ENCODE measurements at places on chromosomes 1 and 21.
A peak's percentile ranks its signal among the peaks of the same experiment; 100 is the strongest.

- DNase-seq: no peak
Observed at GRCh38 chr1:7036386-7036785, 251.1 kb downstream of the CAMTA1 start.

- DNase-seq: no peak
Observed at GRCh38 chr1:18536915-18537314, 56.2 kb downstream of the KLHDC7A start.

- no peak for DNase-seq
Observed at GRCh38 chr1:183880531-183881243, 75.8 kb downstream of the RGL1 start.

DNA sequence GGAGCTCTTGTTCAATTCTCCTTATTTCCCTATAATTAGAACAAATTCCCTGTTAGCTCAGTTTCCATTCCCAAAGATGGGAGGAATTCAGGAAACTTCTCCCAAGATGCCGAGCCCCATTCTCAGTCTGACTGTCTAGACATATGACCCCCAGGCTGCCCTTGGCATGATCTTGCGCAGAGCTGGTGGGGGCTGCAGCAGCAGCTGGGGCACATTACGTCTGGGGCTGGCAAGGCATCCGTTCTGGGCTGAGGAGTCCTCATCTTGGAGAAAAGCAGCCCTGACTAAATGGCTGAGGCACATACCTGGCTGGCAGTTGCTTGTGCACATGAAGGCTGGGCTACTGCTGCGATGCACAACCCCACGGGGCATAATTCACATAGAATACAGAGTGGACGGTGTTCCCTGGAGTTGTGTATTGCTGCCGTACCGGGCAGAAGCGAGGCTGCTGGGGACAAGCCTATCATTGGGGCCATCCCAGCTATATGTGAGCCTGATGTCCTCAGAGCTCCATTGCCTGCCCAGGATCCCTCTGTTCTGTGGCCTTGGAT, 36.4 kb upstream of the TRABD2B start:
- no peak for DNase-seq

GRCh38 chr1:171251042-171251951, 3.0 kb downstream of the FMO1 start:
- peak; percentile 6 for DNase-seq
